ENCODE measurements at places on chromosomes 16 and 17.

GRCh38 chr17:50976951-50977472, 110.9 kb upstream of the TOB1 start:
- H3K36me3 ChIP-seq, result peaks cover 9% of the 10 kb centered on the region
- peaks cover 8% of the 10 kb centered on the region for H3K4me1 ChIP-seq
- H3K4me3 ChIP-seq, result no peak overlapping the region
- no peaks in the 10 kb centered on the region for H3K27me3 ChIP-seq
- H3K27ac ChIP-seq, result no peak overlapping the region

DNA sequence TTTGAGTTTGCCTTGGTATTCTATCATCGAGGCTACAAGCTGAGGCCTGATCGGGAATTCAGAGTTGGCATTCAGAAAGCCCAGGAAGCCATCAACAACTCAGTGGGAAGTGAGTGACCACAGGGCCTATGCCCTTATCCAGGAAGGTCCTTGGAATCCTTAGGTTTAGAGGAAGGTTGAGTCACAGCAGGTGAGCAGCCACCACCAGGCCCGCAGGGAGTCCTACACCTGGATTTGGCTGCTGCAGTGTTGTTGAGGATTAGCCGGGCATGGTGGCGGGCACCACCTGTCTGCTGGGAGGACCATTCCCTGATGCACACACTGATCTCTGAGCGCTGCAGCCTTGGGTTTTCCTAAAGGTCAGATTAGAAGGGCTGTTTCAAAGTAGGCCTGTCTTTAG, 5.2 kb downstream of the ODAD4 start:
- no peak for DNase-seq
- no peaks in the 10 kb centered on the region for H3K27me3 ChIP-seq
- H3K27ac ChIP-seq, result no peak overlapping the region
- peaks cover 6% of the 10 kb centered on the region for H3K4me1 ChIP-seq
- H3K36me3 ChIP-seq, result no peaks in the 10 kb centered on the region

- H3K4me1 ChIP-seq, result no peaks in the 10 kb centered on the region
- DNase-seq, result no peak
- no peak overlapping the region for H3K27ac ChIP-seq
- H3K36me3 ChIP-seq, result peaks cover 44% of the 10 kb centered on the region
Measured at GRCh38 chr16:27495191-27495590, 54.5 kb downstream of the GTF3C1 start.

DNA sequence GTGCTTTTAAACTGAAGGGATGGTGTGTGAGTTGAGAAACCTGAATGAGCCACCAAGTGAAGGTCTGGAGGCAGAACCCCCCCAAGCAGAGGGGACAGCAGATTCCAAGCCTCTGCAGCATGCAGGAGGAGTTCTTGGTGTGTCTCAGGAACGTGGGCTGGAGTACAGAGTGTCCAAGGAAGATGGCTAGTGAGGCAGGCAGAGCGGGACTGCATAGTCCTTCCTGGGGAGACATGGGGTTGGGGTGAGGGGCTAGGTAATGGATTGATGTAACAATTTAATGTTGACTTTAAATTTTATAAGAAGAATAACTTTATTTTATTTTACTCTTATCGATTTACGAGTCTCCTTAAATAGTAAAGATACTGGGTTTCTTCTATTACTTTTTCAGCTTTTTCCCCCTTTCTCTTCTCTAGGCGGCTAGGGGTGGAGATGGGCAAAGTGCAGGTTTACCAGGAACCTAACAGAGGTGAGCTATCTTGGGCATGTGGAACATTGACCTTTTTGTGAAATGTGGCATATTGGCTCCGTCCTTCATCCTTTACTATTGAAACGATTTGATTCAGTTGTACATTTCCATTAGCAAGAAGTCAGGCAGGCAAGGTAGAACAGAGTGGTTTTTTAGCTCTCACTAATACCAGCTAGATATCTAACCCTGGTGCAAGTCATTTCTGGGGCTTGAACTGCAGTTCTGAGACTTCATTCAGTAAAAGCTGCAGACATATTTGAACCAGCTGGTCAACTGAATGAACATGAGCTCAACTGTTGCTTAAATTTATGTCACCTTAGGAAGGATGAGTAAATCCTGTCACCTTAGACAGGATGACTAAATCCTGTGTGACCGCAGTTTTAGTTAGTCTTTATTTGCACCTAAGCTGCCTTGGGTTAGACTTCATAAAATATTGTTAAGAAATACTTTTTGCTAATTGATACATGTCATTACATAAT, 9.2 kb downstream of the PRPSAP2 start:
- no peak overlapping the region for H3K4me3 ChIP-seq
- H3K27ac ChIP-seq, result no peak overlapping the region
- H3K4me1 ChIP-seq, result no peaks in the 10 kb centered on the region
- H3K27me3 ChIP-seq, result no peaks in the 10 kb centered on the region
- DNase-seq, result no peak
- H3K36me3 ChIP-seq, result no peaks in the 10 kb centered on the region

DNA sequence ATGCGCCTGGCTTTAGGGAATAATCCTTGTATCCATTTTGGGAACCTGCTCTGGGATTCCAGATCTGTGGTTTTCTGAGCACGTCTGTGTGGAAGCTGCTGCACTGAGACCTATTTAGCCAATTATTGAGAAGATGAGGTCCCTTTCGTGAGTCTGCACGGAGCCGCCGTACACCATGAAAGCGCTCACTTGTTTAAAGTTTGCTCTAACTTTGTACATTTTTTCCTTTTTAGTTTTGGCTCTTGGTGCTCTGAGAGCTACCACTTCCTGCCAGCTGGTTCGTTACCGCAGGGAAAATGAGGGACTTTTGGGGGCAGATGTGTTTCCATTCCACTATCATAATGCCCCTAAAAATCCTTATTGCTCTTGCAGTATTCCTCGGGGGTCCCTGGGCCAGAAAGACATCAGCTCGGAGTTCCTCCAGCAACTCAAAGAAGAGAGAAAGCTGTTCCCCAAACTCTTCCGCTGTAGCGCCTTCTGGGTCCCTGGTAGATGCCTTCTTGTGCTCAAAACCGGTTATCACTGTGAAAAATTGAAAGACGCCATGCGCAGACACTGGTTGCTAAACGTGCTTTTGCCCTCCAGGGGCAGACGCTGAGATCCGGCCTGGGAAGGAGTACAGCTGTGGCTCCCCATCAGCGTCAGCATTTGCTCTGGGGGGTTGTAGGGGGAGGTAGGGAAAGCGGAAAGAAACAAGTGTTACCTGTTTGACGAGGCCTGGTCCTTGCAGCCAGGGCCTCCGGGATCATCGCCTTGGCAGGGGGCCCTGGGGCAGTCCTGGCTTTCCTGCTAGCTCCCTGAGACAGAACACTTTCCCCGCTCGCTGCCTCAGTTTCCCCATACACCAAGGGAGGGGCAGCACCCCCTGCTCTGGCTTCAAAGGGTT, 238.1 kb downstream of the MRTFB start:
- DNase-seq, result no peak
- peak overlapping the region; percentile 56 for H3K4me3 ChIP-seq
- no peak overlapping the region for H3K27ac ChIP-seq
- H3K27me3 ChIP-seq, result no peaks in the 10 kb centered on the region
- H3K36me3 ChIP-seq, result no peaks in the 10 kb centered on the region

- no peak overlapping the region for H3K4me3 ChIP-seq
- H3K27ac ChIP-seq, result no peak overlapping the region
- peaks cover 14% of the 10 kb centered on the region for H3K4me1 ChIP-seq
- no peaks in the 10 kb centered on the region for H3K36me3 ChIP-seq
Measured at GRCh38 chr17:75633486-75634375, 497 bp downstream of the SMIM5 start.

DNA sequence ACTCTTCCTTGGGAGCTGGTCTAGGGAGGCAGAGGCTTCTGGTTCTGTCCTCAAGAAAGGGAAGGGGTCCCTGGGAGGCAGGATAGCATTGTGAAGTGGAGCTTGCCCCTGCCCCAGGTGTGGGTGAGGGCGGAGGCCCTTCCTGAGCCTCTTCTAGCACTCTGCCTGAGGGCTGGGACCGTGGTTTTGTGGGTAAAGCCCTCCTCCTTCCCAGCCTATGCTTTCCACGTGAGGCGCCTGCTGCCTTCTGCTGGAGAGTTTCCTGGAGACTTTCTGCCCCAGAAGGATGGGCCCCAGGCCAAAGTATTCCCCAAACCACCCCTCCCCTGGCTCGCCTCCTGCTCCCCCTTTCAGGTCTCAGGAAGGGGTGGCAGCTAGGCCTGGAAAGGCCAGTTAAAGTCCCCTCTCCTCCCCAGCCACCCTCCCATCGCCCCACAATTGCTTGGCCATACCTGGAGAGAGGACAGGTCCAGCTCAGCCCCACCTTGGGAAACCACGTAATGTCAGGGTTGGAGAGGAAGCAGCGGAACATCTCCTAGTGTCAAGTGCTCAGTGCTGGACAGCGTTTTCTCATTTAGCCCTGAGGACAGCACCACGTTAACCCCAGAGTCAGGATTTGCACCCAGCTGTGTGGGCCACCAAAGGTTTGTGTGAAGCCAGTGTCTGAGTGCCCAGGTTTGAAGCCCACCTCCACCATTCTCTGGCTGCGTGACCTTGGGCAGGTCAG, 5.6 kb downstream of the SBK1 start:
- H3K4me1 ChIP-seq, result peaks cover 81% of the 10 kb centered on the region
- DNase-seq, result no peak
- H3K27me3 ChIP-seq, result no peaks in the 10 kb centered on the region
- no peak overlapping the region for H3K27ac ChIP-seq

DNA sequence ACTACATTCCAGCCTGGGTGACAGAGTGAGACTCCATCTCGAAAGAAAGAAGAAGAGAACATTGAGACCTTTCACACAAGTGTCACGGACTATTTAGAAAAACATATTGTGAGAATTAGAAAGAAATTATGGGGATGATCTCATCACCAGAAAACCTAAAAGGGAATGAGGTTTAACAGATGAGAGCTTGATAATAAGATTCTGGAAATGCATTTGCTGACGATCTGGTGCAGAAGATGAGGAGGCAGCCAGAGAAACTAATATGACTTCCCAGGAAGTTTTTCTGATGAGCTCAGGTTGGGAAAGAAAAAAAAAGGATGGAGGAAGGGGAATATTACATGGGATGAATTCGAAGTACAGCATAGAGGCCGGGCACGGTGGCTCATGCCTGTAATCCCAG, 10.8 kb upstream of the APOH start:
- H3K36me3 ChIP-seq, result no peaks in the 10 kb centered on the region
- H3K4me1 ChIP-seq, result no peaks in the 10 kb centered on the region
- H3K27ac ChIP-seq, result no peak overlapping the region
- H3K4me3 ChIP-seq, result no peak overlapping the region
- no peaks in the 10 kb centered on the region for H3K27me3 ChIP-seq

DNA sequence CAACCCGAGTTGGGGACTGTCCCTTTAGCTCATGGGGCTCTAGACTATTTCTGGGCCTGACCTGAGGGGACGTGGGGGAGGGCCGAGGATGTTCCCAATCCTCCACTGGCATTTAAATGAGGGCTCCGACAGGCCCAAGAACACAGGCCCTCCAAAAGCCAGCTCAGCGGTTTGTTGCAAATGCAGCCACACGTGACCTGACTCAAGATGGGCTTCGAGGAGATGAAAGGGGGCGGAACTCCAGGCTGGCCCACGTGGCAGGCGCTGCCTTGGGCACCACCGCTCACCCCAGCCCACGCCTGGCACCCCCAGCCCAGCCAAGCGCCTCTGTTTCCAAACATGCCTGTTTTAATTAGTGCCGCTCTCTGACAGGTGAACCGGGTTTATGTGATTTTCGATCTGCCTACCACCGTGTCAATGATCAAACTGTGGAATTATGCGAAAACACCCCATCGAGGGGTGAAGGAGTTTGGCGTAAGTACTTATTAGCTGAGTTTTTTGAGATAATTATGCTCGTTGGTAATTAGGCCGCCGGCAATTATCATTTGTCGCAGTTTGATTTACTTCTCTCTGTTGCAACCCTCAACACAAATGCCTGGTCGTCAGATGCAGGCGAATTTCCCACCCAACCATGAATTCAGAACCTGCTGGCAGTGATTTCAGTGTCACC, 226.7 kb downstream of the KATNIP start:
- H3K4me3 ChIP-seq, result no peak overlapping the region
- no peak overlapping the region for H3K27ac ChIP-seq
- DNase-seq, result no peak
- no peaks in the 10 kb centered on the region for H3K4me1 ChIP-seq

GRCh38 chr16:90031931-90032673, 12.8 kb upstream of the DBNDD1 start:
- peaks cover 10% of the 10 kb centered on the region for H3K36me3 ChIP-seq
- no peak for DNase-seq
- H3K4me1 ChIP-seq, result no peaks in the 10 kb centered on the region
- H3K27ac ChIP-seq, result no peak overlapping the region
- no peaks in the 10 kb centered on the region for H3K27me3 ChIP-seq

DNA sequence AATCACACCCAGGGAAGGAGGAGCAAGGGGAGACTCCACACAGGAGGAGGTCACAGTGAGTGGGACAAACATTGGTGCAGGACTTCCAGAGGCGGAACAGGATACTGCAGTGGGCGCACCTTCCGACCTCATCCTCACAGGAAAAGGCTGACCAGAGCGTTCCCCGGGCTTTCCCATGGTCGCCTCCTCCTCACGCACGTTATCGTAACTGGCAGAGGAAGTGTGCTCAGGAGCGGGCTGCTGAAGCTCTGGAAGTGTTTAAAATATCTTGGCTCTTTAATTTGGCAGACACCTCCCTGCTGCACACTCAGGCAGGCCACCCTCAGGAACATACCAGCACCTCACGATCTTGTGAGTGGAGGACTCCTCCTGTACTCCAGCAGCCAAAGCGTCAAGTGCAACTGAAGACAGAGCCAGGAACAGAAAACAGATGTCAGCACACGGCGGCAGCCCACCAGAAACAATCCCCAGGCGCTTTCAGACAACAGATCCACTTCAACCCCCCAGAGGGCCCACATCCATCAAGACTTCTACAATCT, 17.5 kb downstream of the FANCA start:
- H3K27ac ChIP-seq, result no peak overlapping the region
- H3K4me3 ChIP-seq, result no peak overlapping the region
- H3K36me3 ChIP-seq, result no peaks in the 10 kb centered on the region
- H3K27me3 ChIP-seq, result no peaks in the 10 kb centered on the region
- H3K4me1 ChIP-seq, result no peaks in the 10 kb centered on the region

DNA sequence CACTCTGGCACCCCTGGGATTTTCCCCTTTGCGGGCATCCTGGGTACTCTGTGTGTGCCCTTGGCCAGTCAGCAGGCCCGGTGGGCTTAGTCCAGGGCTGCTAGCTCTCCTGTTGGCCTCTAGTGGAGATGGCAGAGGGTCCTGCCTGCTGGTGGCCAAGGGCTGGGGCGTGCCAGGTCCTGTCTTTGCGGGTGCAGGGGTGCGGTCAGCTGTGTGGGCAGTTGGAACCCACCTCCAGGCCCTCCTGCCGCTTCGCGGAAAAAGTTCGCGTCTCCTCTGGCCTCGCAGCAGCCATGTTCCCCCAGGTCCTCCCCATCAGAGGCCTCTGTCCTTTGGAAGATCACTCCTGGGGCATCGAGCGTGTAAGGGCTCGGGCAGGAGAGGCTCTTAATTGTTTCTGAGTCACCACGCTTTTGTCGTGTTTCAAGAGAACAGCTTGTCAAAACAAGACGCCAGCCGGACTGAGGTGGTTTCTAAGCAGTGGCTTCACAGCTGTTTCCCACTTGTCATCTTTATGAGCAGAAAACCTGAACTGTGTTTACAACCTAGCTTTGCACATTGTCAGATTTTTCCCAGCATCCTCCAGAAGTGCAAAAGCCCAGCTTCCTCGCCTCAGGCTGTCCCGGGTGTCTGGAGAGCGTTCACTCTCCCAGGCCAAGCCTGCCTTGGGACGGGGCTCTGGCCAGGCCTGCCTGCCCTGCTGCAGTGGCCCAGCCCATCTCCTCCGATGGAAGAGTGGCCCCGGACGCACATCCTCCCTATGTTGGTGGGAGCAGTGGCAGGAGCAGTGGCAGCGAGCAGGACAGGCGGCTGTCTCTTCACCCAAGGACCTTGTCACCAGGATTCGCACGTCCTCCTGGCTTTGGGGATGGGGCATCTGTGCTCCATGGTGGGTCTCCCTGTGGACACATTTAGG, 5.0 kb upstream of the DNASE1L2 start:
- no peak overlapping the region for H3K4me3 ChIP-seq
- H3K4me1 ChIP-seq, result no peaks in the 10 kb centered on the region
- H3K27ac ChIP-seq, result no peak overlapping the region

All from CD8-positive, alpha-beta memory T cell (primary cell).